ENCODE measurements at places on chromosomes 3 and 15.

DNA sequence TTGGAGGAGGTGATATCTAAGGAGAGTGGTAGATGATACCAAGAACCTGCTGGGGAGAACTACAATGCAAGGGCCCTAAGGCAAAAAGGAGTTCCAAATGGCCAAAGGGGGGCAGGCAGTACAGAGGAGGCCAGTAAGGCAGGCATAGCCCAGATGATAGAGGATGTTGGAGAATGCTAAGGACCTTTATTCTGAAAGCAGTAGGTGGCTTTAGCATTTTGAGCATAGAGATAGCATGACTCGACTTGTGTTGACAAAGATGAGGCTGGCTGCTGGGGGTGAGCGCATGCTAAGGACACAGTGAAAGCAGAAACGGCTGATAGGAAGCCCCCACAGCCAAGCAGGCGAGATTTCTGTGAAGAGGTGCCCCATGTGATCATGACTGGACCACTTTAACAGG lies 419.3 kb downstream of the ERC2 start:
- no peak for DNase-seq

DNA sequence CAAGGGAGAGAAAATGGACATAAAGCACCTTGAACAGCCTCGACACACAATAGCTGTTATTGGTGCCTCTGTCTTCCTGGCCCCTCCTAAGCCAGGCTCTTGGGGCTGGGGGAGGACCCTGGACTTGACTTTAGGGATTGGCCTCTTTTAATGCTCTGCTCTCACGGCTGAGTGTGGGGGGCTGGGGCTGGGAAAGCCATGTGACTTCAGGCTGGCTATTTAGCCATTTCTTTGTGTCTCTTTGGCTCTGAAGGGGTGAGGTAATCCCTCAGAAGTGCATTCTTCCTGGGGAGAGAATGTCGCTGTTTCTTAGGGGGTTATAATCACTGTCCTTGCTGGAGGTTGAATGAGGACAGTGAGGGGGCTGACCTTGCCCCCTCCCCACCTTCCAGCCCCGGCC lies 26.2 kb downstream of the MAGEF1 start:
- DNase-seq = no peak

DNA sequence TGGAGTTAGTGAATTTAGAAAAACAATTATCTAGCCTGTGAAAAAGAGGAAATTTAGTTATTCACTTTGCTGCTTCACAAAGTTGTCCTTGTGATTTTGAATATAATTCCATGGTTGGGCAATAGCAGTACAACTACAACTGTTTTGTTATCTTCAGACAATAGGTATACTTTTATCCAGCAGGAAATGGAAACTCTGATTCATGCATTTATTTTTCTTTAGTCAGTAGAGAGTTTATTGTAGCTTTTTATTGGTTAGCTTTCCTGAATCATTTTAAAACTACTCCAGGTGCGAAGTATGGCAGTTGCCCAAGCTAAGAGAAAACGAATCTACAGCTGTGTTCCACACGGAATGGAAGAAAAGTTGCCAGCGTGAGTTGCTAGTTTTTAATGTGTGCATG lies 80.3 kb downstream of the TM4SF4 start:
- no peak for DNase-seq

DNA sequence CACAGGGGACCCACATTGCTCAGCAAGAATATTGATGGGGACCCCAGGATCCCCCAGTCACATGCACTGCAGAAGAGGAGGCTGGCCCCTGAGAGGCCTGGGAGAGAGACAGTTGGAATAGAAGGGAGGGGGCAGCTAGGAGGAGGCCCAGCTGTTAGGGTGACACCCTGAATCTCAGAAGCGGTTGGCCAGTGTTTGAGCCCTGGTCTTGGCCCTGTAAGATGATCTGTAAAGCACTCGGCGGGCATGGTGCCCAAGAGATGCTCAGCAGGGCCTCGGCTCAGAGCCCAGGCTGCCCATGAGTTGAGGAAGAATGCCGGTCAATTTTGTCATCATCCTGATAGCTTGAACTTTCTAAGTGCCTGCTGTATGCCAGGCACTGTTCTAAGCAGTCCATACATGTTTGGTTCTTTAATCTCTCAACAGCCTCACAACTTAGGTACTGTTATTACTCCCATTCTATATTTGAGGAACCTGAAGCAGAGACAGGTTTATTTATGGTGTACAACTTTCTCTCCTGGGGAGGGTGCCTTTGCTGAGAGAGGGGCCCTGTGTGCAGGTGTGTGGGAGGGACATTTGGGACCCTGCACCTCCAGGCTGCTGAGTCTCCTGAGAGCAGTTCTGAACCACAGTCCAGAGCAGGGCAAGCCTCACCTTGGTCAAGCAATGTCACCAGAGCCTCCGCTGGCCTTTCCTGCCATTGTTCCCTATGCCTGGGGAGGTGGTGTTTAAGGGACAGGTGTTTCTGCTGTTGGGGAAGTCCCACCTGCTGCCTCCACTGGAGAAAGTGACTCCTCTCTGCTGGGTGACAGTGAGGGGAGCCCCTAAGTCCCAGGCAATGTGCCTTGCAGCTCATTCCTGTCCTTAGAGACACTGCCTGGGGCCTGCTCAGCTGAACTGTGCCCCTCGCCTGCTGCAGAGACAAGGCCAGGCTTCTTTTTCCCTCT lies 26.0 kb downstream of the SLC6A6 start:
- no peak for DNase-seq

- DNase-seq = no peak
These were observed 17.6 kb downstream of the VGLL4 start for GRCh38 chr3:11626084-11626463.

- no peak for DNase-seq
These were observed 510.2 kb upstream of the MDFIC2 start for GRCh38 chr3:70822669-70823068.
